ENCODE measurements at places on chromosomes 2 and 18.

DNA sequence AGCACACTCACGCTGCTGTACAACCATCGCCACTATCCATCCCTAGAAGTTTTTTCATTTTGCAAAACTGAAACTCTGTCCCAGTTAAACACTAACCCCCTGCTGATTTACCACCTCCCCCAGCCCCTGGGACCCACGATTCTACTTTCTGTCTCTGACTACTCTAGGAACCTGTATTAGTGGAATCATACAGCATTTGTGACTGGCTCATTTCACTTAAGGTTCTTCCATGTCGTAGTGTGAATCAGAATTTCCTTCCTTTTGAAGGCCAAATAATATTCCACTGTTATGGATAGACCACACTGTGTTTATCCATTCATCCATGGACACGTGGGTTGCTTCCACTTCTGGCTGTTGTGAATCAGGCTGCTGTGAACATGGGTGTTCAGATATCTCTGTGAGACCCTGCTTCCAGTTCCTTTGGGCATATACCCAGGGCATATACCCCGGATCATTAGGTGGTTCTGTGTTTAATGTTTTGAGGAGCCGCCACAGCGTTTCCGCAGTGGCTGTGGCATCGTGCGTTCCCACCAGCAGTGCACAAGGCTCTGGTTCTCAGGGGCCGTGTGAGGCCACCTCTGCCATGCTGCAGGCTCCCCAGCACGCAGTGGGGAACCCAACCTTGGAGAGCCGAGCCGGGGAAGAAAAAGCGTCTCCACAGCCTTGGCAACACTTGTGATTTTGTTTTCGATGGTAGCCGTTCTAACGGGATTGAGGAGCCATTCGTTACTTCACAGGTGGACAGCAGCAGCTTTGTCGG, 10.1 kb downstream of the RAMP1 start:
- DNase-seq: no peak

DNA sequence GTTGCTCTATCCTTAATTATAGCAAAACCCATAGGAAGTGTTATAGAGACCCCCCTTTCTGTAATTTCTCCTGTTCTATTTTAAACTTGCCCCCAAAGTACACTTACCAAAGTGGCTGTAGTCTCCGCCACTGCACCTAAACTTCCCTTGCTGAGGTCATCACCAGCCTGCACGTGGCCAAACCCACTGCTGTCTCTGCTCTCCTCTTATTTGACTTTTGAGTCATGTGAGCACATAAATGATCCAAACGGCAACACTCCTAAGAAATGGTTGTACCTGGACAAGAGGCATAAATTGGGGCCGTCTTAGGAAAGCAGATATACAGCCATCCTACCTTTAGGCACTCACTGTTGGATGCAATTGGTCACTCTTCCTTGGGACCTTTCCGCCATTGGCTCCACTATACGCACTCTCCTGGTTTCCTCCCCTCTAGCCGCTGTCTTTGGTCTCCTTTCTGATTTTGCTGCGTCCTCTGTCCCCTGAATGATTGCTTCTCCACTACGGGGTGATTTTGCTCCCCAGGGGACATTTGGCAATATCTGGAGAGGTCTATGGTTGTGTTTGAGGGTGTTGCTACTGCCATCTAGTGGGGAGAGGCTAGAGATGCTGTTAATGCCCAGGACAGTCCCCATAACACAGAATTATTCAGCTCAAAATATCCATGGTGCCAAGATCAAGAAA, 19.2 kb upstream of the IL36G start:
- no peak for DNase-seq

DNA sequence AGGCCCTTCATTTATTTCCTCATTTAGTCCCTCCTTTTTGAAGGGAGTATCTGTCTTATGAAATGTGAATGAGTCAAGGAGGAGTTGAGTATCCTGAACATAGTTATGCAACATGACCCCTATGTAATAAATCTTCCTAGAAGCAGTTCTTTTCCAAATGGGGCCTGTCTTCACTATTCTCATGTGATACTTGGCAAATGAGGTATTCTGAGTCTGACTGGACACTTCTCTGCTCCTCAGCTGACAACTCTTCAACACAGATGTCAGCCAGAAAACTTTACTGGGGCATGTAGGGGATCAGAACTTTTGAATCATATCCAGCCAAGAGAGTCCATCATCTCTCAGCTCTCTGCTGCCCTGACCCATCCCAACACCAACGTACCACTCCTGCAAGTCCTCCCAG, 291.6 kb downstream of the ZNF385B start:
- DNase-seq: peak; percentile 90

DNA sequence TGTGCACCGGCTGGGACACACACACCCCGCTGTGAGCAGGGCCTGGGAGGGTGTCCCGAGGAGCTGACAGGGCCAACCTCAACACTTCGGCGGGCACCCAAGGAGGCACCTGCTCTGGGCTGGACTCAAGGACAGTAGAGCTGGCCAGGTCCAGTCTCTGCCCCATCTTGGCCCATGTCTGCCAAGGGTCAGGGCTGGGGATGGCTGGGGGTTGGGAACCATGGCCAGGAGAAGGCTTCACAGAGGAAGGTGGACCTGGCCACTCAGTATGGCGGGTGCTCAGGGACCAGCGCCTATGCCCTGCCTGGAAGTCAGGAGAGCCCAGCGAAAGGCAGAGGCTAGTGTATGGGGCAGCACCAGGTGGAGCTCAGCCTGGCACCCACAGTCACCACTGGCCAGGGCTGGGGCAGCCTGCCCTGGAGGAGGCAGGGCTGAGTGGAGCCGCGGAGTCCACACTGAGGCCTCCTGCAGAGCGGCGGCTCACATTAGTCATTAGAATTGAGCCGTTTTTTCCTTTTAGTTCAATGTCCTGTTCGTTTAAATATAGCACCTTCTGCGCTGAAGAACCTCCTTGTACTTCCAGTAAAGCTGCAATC, 4.2 kb downstream of the ERFE start:
- DNase-seq: no peak

DNA sequence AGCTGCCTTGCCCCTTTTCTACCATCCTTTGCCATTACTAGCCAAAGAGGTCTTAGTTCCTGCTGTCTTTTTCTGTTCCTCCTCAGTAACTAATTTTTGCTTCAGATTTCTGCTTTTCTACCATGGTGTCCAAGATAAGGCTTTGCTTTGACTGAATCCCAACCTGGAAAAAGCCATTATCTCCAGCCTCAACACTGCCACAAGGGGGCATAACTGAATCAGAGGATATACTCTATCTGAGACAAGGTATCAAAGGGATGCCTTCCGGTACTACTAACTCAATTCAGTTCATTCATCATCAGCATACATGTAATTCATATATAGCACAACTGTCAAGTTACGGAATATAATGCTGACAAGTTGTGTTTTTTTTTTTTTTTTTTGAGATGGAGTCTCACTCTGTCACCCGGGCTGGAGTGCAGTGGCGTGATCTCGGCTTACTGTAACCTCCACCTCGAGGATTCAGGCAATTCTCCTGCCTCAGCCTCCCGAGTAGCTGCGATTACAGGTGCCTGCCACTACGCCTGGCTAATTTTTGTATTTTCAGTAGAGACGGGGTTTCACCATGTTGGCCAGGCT, 11.4 kb downstream of the OSGEPL1 start:
- DNase-seq: peak; percentile 33
